ENCODE measurements at places on chromosomes 3 and 15.

GRCh38 chr3:170889132-170889531, 19.1 kb upstream of the RPL22L1 start:
- no peak for DNase-seq

GRCh38 chr3:142962520-142963233, 797 bp downstream of the PAQR9 start:
- no peak for DNase-seq

DNA sequence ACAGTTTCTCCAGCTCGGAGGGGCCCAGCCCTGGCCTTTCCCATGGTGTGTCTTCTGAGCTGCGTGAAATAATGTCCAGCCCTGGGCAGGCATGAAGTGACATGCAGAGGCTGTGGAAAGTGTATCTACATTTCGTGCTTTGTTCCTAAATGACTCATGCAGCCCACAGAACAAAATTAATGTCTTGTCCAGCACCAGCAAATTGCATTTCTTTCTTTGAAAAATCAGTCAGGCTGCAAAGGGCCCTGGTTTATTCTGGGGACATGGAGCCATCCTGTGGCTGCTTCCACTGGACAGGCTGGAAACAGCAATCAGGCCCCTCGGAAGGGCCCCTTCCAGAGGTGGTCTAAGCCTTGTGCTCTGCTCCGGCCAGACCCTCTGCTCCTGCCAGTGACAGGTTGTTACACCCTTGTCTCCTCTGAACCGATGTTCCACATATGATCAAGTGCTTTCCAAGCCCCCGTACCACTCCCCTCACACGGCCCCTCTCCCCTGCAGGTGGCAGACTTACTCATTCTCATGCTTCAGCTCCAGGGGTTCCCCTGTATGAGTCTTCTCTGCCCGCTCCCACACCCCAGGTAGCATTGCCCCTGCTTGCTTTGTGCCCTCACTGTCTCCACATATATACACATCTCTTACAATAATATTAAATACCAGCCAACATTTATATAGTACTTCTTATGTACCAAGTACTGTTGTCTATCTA, 33.7 kb downstream of the CRYGS start:
- no peak for DNase-seq

GRCh38 chr15:63718590-63719035, 115.1 kb downstream of the HERC1 start:
- DNase-seq, result no peak

DNA sequence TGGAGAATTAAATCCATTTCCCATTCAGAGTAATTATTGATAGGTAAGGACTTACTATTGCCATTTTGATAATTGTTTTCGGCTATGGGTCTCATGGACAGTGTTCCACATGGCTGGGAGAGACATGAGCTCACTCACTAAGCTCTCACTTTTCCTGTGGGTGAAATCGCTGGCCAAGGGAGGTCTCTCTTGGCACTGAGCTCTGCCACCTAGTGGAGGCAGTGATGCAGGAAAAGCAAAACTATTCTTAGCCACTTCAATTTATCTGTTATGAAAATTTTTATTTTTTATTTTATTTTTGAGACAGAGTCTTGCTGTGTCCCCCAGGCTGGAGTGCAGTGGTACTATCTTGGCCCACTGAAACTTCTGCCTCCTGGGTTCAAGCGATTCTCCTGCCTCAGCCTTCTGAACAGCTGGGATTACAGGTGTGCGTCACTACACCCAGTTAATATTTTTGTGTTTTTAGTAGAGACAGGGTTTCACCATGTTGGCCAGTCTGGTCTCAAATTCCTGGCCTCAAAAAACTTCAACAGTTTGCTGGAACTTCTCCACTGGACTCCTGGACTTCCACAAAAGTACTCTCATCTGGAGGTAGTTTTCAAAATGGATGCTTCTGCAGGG, 4.7 kb upstream of the RNF13 start:
- DNase-seq, result peak; percentile 61

GRCh38 chr15:57751177-57751800, 44.8 kb downstream of the POLR2M start:
- DNase-seq, result no peak

GRCh38 chr3:69189487-69189886, 67.1 kb upstream of the LMOD3 start:
- no peak for DNase-seq

All from left ventricle myocardium inferior (tissue), 1 donor.